ENCODE measurements at places on chromosomes 6 and 20.

DNA sequence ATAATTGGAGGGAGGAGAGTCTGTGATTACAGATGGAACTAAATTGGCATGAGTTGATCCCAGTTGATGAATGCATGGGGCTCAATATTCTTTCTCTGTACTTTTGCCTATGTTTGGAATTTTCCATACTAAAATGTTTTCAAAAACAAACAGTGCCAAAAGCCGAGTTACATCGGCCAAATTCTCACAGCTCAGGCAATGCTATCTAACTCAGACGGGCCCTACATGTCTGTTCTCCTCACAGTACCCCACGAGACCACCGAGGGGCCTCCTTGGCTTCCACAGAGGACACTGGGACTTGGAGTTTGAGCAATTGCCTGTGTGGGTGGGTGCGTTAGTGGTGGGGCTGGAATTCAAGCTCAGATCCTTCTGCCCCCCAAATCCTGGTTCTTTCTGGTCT lies 413.2 kb downstream of the CDH26 start:
- DNase-seq, result no peak

GRCh38 chr20:50605136-50605535 lies 86.2 kb downstream of the RIPOR3 start:
- DNase-seq, result no peak

GRCh38 chr20:33669224-33669623 lies 2.5 kb downstream of the ACTL10 start:
- no peak for DNase-seq

DNA sequence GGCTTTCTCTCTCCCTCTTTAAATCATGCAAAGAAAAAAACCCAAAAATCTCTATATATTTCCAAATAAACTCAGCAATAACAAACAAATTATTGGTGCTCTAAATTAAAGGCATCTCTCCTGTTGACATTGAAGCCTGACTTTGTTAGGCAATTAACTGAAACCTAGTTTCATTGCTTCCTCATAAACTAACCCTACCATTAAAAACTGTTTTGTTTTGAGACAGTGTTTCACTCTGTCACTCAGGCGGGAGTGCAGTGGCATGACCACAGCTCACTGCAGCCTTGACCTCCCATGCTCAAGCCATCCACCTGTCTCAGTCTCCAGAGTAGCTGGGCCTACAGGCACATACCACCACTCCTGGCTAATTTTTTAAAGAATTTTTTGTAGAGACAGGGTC lies 34.9 kb downstream of the PIGU start:
- no peak for DNase-seq

DNA sequence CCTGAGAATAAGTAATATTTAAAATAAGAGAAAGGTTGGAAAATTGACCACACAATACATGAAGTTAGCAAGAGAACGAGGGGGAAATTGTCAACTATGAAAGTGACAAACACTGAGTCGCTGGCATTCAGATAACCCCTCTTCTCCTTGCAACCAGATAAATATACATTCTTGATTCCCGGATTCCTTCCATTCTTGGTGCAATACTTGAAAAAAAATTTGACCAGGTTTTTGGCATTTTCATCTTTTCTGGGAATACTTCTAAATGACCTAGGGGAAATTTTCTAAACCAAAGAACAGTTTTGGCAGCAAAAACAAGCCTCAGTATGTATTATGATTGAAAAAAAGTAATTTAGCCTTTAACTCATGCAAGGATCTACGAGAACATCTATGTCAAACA lies 164.0 kb downstream of the PDE7B start:
- DNase-seq, result no peak

DNA sequence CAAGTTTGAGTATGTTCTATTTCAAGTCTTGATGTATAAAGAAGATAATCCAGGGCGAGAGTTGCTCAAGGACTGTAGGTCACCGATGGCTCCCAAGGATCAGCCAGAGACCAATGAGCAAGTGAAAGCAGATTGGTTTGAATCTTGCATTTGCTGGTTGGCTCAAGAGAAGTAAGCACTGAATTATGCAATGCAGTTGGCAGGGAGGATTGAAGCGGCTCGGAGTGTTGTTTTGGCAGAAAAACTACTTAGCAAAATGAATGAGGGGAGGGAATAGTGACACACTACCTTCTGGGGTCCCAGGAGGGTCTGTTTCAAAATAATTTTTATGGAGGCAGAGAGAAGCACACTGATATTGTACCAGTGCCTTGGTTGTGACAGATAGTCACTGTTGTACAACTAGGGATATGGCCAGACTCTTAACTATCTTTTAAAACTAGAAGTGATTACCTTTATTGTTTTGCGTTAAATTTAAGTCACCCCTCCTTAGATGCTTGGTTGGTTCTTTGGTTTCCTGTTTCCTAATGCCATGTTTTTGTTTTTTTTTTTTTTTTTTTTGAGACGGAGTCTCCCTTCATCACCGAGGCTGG lies 15.7 kb downstream of the SASH1 start:
- no peak for DNase-seq

GRCh38 chr6:130760006-130760405 lies 67.2 kb upstream of the SMLR1 start:
- no peak for DNase-seq

DNA sequence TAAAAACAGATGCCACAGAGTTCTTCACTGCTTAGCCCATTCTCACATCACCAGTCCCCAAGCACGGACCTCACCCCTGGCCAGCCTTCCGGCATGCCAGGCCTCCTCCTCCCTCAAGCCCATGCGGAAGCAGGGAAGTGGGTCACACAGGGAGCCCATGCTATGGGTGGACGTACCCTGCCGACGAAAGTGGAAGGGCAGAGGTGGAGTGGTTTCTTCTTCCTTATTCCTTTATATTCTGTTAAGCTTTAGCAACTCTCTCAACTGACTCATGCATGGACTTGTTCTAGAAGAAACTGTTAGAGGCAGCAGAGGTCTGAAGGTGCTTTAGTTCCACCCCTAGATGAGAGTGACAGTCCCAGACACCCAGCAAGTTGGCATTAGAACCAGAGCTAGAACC lies 118.6 kb downstream of the LY86 start:
- DNase-seq, result no peak

DNA sequence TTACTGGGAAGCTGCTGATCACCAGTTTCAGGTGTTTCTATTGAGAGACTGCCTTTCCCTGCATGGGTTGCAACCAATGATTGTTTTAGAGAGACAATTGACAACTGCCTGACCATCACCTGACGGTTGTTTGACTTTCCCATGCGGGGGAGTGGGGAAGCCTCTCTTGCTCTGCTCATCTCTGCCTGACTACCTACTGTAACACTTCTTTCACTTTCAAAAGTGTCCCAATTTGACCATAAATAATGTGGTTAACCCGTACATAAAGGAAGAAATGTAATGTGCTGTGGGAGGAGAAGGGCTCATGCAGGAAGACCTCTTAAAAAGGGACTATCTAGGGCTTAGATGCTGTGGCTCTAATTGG lies 122.1 kb upstream of the PHACTR1 start:
- no peak for DNase-seq

GRCh38 chr6:163630572-163630971 lies 216.1 kb downstream of the QKI start:
- DNase-seq, result no peak

- peak; percentile 67 for DNase-seq
Measured at GRCh38 chr6:28880894-28881780, 42.6 kb downstream of the TRIM27 start.

- no peak for DNase-seq
Measured at GRCh38 chr6:39226639-39227329, 2.5 kb downstream of the KCNK5 start.

GRCh38 chr20:47300071-47300470 lies 56.4 kb downstream of the ZMYND8 start:
- DNase-seq, result no peak

DNA sequence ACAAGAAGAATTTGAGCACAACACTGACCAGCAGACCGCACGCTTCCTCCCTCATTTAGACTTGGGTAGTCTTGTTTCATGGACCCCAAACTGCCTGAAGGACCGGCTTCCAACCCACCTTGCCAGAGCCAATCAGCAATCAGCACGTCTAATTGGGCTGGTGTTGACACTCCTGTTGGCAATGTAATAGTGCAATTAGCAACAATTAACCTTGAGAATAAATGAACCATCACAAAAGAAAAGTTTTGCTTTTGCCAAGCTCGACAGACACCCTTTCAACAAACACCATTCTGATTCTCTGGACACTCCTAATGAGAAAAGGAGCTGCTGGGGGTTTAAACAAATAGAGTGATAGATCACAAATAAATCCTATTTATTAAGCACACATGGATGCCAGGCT lies 61.0 kb downstream of the EDN3 start:
- no peak for DNase-seq

DNA sequence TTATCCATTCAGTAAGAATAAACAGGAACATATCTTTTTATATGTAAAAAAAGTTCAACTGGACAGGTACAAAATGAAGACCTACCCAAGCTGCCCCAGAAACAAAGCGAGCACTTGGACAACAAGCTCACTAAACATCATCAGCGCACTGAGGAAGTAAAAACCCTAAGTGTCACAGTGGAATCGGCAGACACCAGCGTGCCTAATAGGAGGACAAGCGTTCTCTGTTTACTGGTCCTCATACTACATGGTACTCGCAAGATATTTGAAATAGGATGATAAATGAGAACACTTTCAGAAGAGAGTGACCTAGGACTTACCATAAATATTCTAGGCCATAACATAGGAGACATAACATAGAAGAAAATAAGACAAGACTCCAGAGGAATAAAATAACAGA lies 18.2 kb downstream of the MAP7 start:
- no peak for DNase-seq

DNA sequence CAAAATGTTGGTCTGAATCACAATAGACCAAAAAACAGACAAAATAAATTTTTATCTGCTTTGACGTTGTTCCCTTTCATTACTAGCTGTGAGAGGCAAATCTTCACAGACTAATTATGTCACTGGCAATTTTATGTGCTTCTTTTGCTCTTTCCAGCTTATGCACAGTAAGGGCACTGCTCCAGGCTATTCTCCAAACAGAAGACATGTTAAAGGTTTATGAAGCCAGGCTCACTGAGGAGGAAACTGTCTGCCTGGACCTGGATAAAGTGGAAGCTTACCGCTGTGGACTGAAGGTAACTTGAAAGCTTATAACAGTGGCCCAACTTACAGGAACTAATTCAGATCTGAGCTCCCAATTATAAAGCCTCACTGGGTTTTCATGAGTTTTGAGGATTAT lies 15.5 kb upstream of the SNRNP48 start:
- DNase-seq, result no peak

- DNase-seq, result peak; percentile 4
Measured at GRCh38 chr6:70310063-70310694, 7.3 kb upstream of the COL9A1 start.

DNA sequence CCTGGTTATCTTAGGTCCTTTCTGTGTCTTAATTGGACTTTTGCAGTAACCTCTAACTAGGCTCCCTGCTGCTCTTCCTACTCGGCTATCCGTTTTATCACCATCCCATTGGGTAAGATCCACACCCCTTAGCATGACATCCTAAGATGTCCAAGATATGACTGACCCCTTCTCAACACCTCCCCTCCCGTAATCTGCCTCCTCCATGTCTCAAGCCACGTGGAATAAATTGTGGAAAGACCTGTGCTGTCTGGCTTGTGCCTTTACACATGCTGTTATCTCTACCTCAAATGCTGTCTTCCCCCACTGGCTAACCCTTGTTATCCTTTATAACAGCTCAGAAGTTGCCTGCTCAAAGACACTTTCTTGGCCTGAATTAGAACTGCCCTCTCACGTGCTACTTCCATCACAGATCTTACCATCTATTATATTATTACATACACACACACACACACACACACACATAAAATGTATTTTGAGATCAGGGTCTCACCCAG lies 26.5 kb downstream of the EIF2S2 start:
- no peak for DNase-seq

DNA sequence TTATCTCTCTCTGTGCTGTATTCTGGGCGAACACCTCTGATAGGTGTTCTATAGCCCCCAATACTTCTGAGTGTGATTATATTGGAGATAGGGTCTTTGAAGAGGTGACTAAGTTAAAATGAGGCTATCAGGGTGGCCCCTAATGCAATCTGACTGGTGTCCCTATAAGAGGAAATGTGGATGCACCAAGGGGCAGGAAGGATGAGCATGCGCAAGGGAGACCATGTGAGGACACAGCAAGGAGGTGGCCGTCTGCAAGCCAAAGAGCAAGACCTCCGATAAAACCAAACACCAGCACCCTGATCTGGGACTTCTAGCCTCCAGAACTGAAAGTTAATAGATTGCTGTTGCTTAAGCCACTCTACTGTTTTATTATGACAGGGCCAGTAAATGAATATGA lies 69.2 kb downstream of the CHMP4B start:
- no peak for DNase-seq

GRCh38 chr6:7148100-7148822 lies 40.5 kb downstream of the RREB1 start:
- no peak for DNase-seq

GRCh38 chr6:44489910-44490604 lies 102.6 kb downstream of the CDC5L start:
- no peak for DNase-seq

DNA sequence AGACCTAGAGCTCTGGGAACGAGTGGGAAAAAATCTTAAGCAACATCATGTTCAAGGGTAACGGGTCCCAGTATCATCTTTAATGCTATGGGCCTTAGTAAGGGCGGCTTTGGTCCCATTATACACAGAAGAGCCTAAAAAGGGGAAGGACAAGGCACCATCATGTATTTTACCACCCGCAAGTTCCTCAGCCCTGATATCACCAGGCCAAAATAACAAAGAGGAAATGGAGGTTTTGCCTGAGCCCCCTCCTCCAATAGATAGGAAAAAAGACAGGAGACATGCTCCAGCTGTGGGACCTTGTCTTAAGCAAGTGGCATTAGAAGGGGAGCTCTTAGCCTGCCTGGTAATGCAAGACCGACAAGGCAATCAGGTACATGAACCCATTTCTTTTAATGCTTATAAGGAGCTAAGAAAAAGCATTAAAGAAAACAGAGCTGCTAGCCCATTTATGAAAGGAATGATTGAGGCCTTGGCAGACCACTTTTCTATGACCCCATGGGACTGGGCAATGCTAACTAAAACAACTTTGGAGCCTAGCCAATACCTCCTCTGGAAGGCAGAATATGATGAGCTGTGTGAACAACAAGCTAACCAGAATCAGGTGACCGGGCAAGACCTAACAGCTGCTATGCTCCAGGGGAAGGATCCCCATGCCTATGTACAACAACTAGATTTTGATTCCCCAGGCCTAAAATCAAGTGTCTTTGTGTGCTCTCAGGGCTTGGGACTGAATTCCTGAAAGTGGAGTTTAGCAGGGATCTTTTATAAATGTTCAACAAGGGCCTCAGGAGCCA lies 23.2 kb downstream of the HLA-DPA1 start:
- DNase-seq, result no peak

DNA sequence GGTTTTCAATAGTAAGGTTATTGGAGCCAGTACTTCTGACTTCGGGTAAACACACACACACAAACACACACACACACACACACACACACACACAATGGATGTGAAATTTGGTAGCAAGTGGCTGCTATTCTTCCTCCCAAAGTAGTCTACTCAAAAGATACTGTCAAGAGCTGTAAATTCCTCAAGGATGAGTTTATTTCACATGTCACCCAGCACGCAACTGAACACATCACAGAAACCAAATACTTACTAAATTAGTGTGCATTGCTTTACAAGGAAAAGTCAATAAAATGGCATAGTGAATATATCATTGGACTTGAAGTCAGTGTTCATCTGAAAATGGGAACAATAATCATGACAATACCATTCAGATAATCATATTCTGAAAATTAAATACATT lies 32.9 kb downstream of the MMUT start:
- no peak for DNase-seq
